Brain (organoid and tissue), 16 donors: ENCODE measurements at places on chromosomes 6 and 20.

DNA sequence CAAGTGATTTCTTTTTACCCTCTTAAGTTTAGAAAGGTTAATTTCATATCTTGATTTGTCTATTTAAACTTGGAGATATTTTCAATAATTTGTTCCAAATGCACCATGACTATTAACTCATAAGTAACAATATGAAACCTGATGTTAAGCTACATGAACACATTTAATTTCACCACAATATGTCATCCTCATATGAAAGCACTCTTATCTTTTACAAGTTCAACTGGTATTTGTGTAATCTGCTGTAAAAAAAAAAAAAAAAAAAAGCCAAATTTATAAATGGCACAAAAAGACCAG is 110.4 kb downstream of the HFE start:
- DNase-seq: no peak

- DNase-seq: no peak
These were observed 45.5 kb upstream of the KIF25 start for GRCh38 chr6:167951781-167952511.

GRCh38 chr20:16821211-16822089 is 73.3 kb downstream of the OTOR start:
- DNase-seq: no peak

DNA sequence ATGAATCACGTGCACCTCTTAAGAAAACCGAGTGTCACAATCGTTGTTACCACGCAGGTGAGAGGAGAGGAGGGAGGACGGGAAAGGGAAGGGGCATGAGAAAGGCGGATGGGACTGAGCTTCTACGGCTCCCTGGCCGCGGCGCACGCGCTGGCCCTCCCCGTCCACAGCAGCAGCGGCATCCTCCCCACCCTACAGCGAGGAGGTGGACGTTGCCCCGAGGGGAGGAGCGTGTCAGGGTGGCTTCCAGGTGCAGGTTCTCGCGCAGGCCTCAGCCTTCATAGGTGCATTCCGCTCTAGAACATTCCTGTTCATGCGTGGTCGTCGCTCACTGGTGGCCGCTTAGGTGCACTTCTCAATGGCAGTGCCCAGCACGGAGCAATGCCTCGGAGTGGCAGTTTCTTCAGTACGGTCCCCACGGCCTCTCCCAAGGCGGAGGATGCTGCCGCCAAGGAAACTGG is 29.7 kb upstream of the AFDN start:
- DNase-seq: peak; percentile 18

- no peak for DNase-seq
These were observed 45.6 kb upstream of the AKIRIN2 start for GRCh38 chr6:87747646-87748045.

- DNase-seq: no peak
These were observed 761 bp upstream of the DNMT3B start for GRCh38 chr20:32761417-32761830.

- DNase-seq: no peak
These were observed 118.5 kb downstream of the PCSK2 start for GRCh38 chr20:17345321-17345720.

DNA sequence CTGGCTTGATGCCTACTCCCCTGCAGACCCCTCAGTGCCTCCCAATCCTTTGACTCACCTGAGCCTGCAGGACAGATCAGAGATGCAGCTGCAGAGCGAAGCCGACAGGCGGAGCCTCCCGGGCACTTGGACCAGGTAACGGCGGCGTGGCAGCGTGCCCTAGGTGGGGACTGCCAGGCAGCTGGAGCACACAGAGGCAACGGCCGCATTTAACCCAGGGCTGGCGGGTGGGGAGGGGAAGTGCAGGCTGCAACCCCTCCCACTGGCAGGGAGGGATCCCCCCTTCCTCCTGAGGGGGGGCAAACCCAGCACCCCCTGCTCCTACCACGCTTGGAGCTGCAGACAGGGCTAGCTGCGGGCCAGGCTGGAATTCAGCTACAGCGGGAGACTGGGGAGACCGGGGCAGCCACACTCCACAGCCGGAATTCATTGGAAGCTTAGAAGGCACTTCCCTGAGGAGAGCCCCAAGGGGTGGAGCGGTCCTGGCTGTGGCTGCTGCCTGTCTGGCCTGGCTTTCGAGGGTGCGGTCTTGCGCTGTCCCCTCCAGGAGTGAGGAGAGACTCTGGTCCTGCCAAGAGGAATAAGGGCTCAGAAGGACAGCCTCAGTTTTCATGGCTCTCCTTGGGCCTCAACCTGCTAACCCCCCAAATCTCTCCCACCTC is at the start of gene MATN4:
MATN4 (minus strand) TSS at position 183 of the 662 bp plus-strand sequence. CDS start 2,717 bp downstream, outside the sequence.
- no peak for DNase-seq

DNA sequence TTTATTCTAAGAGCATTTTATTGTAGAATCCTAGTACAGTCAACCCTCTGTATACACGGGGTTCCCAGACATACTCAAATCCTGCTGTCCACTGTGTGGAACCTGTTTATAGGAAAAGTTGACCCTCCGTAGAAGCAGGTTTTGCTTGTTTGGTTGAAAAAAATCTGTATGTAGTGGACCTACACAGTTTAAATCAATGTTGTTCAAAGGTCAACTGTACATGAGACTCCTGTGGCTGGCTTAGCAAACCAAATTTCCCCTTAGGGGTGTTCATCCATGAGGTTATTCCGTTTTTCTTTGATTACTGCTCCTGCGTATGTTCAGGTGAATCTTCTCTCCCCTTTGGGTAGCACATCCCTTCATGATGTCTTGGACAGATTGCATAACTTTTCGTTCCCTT is 387.0 kb upstream of the ZFP64 start:
- DNase-seq: no peak

DNA sequence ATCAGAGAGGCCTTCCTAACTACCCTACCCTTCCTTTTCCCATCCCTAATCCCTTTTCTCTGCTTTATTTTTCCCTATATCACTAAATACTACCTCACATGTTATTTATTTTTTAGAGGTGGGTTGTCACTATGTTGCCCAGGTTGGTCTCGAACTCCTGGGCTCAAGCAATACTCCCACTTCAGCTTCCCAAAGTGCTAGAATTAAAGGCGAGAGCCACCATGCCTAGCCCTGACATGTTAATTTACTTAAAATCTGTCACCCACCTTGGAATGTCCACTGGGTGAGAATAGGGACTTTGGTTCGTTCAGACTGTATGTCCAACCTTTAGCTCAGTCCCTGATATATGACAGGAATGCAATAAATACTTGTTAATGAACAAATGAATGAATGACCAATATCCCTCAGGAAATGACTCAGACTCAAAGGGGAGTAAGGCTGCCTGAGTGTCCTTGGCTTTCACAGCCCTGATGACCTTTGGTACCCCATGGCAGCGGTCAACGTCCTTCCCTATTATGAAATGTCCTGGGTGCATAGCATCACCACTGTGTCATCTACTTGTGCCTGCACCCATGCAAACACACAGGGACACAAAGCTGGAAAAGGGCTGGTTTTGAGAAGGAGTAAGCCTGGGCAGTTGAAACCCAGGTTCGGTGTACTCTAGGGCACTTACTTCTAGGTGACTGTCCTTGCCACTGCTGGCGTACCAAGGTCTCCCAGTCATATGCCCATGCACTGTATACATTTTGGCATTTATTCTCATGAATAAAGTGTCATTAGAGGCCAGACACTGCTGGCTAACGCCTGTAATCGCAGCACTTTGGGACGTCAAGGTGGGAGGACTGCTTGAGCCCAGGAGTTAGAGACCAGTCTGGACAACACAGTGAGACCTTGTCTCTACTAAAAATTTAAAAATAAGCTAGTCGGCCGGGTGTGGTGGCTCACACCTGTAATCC is 26.5 kb downstream of the BCL2L1 start:
- no peak for DNase-seq

DNA sequence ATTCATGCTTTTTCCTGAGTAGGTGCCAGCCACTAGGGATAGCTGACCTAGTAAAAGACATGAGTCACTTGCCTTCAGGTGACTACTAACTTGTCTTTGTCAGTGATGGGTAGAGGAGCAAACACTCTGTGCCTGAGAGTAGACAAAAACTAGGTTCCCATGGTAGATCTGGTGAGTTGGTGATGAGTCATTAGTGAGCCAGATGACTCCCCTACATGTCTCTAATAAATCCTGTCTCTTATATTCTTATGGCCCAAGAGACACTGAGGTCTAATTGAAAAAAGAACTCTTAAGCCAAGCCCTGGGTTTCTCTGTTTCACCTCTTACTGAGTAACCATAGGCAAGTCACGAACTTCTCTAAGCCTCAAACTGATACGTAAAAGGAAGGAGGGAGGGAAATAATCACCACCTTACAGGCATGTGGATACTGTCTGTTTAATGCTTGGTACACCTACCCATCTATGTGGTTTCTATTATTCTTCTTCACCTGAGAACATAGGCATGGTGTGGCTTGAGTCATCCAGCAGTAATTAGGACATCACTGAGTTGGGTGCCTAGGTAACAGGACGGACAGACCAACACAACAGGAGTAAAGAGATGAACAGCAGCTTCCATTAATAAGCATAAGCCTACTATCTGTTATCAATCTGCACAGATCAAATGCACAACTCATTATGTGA is 20.3 kb downstream of the TTPAL start:
- no peak for DNase-seq

- DNase-seq: no peak
These were observed 411.8 kb downstream of the SYNE1 start for GRCh38 chr6:152225241-152225934.

DNA sequence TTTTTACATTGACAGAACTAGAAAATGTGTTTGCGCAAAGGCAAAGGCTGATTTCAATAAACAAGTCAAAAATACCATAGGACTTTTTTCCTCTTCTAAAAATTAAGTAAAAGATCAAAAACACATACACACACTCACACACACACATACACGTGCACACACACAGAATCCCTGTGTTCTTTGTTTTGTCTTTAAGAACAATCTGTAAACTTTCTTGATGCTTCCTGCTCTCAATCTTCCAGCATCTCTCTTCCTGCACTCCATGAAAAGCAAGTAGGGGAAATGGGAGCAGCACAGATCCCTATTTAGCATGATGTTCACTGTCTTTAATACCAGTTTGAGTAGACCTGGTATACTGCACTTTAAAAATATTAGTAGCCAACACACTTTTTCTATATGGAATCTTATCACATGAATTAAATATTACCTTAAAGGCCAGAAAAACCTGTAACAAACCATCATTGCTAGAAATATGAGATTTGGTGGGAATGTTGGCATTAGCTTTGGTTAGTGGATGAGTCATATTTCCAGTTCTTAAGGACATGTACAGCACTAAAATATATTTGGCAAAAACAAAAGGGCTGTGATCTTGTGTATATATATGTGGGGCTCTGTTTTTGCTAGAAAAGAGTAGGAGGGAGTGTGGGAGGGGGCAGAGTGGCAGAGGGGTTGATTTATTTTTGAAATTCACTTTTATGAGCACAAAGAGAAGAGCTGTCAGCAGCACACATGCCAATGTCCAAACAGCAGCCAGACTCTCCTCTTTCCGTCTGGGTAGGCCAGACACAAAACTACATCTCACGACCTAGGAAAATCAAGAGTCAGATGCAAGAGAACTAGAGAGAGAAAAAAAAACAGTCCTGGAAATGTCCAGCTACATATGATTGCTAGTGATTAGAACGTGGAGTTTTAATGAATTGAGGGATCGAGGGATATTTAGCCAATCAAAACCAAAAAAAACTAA is 4.6 kb downstream of the PTPRK start:
- peak; percentile 22 for DNase-seq

DNA sequence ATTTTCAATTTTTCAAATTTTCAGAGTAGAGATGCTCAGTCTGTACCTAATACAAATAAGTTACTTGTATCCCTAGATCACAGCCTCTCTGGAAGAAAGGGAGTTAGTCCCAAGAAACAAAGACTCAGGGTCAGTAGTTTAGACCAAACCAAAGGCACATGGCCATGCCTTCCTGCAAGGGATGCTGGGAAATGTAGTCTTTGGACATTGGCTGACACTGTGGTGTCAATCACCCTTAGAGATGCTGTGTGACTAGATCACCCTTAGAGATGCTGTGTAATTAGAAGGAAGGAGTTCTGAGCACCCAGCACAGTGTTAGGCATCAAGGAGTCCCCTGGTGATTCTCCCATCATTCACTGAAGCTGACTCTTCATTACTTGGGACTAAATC is 202.1 kb downstream of the NFATC2 start:
- DNase-seq: no peak

- no peak for DNase-seq
These were observed 10.2 kb downstream of the DLL1 start for GRCh38 chr6:170280689-170281045.

DNA sequence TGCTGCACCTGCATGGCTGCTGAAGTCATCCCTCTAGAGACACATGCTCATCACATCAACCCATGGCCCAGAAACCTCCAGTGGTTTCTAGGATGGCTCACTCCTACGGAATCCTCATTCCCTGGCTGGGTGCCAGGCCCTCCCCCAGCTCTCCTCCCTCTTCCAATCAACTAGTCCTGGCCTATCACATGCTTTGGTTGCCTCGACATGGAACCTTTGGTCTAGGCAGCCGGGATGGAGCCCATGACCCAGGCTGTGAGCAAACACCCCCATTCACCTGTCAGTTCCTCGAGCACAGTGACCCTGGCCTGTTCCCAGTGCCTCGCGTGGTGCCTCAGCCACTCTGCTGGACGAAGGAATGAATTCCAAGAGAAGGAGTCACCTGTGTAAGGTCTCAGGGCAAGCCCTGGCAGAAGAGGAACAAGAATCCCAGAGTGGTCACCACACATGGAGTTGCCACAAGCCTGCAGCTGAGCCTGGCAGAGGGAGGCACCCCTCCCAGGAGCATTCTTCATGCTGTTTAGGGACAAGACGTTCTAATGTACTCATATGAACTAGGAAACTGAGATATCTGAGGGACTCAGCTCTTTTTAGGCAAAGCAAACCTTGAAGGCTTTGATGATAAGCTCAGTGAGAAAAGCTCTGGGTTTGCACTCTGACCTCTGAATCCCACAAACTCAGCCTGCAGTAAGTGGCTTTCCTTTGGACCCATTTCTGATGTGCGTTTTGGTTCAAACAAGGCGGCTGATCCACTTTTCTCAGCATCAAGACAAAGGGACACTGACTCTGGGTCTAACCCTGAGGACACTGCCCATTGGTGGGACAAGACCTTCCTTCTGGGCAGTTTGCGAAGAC is 40.2 kb downstream of the PPP1R3G start:
- no peak for DNase-seq

DNA sequence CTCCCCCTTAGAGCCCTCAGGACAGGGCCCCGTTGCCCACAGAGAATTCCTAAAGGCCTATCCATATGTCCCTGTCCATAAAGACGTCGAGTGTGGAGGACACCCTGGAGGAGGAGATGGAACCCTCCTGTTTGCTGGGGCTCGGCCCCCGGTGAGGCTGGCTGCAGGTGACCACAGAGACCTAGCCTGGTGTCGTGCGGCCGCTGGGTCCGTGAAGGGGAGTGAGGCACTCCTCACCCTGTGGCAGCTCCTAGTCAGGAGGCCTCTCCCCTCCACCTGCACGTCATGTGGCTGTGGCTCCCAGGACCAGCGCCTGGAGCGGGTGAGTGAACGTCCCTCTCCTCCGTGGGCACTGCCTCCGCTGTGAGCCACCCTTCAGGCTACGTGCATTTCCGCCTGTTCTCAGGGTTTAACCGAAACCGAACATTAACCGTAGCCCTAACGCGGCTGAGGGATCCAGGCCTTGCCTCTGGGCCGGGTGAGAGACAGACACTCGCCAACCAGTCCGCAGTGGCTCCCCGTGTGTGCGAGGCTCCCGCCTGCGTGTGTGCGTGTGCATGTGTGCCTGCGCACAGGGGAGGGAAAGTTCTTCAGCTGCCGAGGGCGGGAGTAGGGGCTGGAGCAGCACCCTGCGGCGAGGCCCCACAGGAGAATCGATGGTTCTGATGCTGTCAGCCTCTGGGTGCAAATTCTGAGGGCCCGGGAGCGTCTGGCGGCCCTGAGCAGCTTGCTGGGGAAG is 5.9 kb upstream of the TCEA2 start:
- DNase-seq: no peak

GRCh38 chr6:41191569-41191968 is 9.4 kb downstream of the TREML2 start:
- no peak for DNase-seq

GRCh38 chr6:158892266-158892665 is 73.1 kb upstream of the EZR start:
- no peak for DNase-seq
